ENCODE measurements at places on chromosomes 2 and 18.

DNA sequence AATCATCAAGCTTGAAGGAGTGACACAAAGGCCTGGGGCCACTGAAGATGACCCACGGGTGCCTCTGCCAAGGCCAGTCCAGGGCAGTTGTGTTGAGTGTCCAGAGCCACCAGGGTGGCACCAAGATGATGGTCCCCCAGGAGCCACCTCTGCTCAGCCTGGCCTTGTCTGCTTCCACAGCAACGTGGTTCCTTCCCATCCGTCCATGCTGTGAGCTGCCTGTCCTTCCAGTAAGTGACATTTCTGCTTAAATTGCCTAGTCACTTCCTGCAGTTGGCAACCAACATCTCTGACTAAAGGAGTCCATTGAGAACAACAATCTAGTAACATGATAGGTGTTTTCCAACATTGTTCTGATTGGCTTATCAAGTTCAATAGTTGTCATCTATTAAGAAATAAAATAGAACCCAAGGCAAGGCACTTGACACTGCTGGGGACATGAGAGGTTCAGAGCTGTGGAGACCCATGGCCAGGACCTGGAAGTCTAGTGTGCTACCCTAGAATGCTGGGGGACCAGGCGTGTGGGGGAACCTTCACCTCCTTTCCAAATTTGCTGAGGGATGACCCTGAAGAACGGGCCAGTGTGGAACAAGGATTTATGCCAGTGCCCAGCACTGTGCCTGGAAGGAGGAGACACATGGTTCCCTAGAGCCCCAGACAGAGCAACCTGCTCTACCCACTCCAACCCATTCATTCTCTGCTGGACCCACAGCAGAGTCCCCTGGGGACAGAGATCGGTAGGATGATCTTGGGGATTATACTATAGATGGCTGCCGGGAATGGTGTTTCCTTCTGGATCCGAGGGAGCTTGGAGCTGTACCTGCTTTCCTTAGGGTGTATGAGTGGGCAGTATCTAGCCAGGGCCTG is 98.9 kb upstream of the EPC2 start:
- DNase-seq = no peak

GRCh38 chr2:118371515-118371914 is 283.2 kb downstream of the INSIG2 start:
- DNase-seq = no peak

DNA sequence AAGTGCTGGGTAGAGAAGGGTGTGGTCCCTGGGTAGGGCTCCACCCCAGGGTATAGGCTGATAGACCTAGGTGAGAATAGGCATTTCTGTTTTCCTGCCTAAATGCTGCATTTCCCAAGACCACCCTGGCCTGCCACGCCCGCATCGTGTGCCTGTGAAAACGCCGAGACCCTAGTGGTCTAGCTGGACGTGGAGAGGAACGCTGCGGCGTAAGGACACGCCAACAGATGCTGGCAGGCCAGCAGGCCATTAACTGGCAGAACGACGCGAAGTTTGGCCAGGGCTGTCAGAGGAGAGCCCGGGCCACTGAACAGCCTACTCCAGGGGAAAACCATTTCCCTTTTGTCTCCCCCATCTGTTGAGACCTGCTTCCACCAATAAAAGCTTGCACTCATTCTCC is 373.2 kb upstream of the FIGN start:
- no peak for DNase-seq

DNA sequence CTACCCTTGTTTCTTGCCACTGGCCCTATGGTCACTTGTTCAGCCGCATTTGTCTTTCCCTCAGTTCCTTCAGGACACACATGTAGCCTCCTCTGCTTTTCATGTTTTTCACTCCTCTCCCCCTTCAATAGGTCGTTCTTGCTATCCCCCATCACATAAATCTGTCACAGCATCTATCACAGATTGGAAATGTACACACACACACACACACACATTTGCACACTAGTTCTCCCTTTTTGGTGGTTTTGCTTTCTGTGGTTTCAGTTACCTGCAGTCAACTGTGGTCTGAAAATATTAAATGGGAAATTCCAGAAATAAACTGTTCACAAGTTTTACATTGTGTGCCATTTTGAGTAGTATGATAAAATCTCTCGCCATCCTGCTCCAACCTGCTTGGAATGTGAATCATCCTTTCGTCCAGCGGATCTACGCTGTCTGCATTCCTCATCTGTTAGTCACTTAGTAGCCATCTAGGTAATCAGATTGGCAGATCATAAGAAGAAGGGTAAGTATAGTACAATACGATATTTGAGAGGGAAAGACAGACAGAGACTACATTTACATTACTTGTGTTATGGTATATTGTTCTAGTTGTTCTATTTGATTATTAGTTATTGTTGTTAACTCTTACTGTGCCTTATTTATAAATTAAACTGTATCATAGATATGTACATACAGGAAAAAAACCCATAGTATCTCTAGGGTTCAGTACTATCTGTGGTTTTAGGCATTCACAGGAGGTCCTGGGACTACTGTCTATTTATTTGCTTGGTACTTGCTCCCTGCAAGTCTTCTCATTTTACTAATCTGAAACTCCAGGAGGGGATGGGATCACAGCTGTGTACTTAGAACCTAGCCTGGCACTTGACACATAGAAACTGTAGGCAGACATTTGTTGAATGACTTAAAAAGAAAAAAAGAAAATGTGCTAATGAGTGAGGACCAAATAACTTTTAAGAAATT is 86.1 kb upstream of the PNPT1 start:
- DNase-seq = no peak

DNA sequence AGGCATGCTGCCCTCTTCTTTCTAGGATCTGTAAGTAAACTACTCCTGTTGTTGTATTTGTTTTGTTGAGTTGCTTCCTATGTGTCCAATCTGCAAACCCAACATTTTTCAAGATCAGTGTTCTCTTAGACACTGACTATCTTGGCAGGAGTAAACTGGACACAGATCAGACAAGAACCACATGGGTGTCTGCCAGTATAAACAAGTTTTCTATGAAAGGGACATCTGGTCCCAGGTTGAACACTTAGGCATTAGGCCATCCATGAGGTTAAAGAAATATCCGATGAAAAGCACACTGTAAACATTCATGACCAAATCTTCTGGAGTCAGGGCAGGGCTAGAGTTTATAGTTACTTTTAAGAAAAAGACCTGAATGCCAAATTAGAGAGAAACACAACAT is 441.8 kb downstream of the NYAP2 start:
- DNase-seq = no peak

GRCh38 chr18:57088883-57089282 is 58.0 kb upstream of the BOD1L2 start:
- DNase-seq = no peak

GRCh38 chr2:9303528-9304225 is 97.1 kb downstream of the ASAP2 start:
- DNase-seq = no peak

GRCh38 chr2:197209246-197209645 is 101.3 kb downstream of the ANKRD44 start:
- no peak for DNase-seq

GRCh38 chr2:128803222-128803621 is 484.6 kb upstream of the HS6ST1 start:
- no peak for DNase-seq

GRCh38 chr18:42936289-42936688 is 179.2 kb downstream of the RIT2 start:
- no peak for DNase-seq

DNA sequence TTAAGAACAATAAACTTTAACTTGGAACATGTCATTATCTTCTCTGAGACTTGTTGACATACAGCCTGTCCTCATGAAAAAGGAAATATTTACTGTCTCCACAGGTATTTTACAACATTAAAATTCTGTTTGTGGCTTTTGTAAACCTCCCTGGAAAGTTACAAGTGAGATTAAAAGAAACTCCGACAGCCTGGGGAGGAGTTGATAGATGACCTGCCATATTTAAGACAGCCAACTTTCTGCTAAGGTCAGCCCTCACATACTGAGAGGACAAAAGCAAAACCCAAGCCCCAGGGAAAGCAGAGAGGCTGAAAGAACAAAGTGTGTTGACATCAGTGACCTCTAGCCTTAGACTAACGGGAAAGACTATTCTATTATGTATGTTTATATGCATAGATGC is 350.2 kb downstream of the RIT2 start:
- DNase-seq = no peak

- no peak for DNase-seq
Measured at GRCh38 chr2:237591141-237591881, 777 bp upstream of the RAB17 start.

DNA sequence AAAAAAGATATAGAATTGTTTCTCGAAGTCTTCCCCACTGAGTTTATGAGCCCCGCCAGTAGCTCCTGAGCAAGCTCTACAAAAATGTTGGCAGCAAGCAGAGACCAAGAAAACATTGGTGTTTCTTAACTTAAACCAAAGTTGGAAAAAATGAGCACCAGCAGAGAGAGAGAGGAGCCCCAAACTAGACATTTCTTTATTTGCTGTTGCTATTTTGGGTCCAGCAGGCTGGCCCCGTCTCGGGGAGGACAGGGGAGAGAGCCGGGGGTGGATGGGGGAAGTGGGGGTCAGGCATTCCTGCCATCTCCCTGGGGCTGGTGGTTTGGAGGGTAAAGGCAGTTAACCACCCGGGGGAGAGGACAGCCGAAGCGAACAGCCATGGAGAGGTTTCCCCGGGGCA is 113.0 kb downstream of the DYSF start:
- no peak for DNase-seq

- no peak for DNase-seq
Measured at GRCh38 chr2:119359774-119360173, 6.9 kb downstream of the C2orf76 start.

DNA sequence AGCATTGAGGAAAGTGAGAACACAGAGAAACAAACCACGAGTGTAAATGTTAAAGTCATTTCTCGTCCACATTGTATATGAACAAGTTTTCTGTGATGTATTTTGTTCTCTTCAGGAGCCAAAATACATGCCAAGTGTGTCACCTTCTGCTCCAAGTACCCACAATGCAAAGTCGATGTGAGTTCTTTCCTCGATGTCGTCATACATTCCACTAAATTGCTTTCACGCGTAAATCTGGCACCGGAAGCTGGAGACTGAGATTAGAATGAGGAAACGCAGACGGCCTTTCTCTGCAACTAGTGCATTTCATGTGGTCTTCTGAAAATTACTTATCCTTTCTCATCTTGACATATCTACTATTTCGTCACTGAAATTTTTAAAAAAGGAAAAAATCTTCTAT is 118.5 kb upstream of the SALL3 start:
- DNase-seq = no peak

DNA sequence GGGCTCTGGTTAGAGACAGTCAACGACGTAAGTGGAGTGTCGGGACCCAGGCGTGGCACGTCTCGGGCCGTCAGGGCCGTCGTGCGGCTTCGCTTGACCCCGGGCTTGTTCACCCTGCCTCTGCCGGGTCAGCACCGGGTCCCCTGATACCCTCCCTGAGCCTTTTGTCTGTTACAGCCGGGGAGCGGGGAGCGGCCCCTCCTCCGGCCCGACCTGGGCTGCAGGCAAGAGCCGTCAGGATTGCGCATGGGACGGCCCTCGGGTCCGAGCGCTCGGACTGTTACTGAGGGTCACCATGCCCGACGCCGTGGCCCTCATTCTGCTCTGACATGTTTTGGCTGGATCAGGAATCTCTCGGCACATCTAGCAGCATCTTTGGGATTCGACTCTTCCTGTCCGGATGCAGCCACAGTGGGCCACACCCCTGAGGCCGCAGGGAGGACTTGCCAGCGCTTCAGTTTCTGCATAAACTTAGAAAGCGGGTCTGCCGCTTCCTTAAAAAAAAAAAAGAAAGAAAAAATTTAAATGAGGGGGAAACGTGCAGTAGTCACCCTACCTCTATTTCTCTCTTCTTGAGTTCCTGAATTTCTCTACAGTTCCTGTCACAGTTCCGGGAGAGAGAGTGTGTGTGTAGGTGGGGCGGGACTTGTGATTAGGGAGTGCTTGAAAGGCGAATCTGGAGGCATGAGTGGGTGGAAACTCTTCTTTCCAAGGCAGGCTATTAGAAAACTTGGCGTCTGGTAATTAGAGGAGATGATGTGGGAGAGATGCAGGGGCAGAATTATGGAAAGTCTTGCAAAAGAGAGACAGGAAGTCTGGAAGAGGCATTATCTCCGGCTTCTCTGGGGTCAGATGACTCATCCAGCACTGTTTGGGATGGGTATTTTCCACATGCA is 909 bp downstream of the TMEM87B start:
- DNase-seq = no peak

- DNase-seq = no peak
Measured at GRCh38 chr18:74819433-74820059, 221.9 kb downstream of the ZNF407 start.

- no peak for DNase-seq
Measured at GRCh38 chr2:138213084-138213483, 248.8 kb downstream of the HNMT start.

- DNase-seq = no peak
Measured at GRCh38 chr2:50395605-50396297, 636.2 kb downstream of the NRXN1 start.

GRCh38 chr18:1075322-1075721 is 170.7 kb downstream of the ADCYAP1 start:
- no peak for DNase-seq

GRCh38 chr2:197821550-197822289 is 17.3 kb downstream of the PLCL1 start:
- no peak for DNase-seq

GRCh38 chr2:18106841-18107240 is 228.4 kb downstream of the KCNS3 start:
- DNase-seq = no peak

- DNase-seq = no peak
Measured at GRCh38 chr2:183665425-183665824, 541.2 kb downstream of the NUP35 start.

DNA sequence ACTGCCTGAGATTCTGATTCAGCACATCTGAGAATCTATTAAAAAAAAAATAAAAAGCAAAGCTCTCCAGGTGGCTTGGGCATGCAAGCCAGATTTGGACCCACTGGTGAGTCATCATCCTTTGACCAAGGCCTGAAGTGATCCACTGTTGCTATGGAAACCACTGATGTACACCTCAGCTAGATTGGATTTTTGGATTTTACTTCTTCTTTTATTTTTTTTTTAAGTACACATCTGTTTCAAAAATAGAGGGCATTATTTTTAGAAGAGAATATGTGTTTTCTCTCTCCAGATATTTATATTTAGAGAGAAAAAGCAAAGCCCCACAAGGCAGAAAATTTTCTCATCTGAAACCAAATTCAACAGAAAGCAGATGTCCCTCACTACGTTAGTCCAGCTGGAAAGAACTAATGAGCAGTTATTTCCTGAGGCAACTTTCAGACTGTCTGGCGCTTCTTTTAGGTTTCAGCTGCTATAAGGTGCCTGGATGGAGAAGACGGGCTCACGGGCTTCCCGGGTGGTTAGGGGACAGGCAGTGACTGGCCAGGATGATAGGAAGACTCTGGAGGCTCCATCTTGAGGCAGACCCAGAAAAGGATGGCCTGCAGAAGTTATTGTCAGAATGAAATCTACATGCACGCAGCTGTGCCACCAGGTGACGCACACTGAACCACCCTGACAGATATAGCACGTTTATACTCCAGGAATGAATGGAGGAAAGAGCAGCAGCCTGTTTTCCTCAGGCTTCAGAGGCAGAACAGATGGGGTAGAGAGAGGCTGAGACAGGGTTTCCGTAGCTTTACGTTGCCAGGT is 50.5 kb downstream of the MRPL35 start:
- no peak for DNase-seq
